ENCODE measurements at places on chromosomes 13 and 19.

DNA sequence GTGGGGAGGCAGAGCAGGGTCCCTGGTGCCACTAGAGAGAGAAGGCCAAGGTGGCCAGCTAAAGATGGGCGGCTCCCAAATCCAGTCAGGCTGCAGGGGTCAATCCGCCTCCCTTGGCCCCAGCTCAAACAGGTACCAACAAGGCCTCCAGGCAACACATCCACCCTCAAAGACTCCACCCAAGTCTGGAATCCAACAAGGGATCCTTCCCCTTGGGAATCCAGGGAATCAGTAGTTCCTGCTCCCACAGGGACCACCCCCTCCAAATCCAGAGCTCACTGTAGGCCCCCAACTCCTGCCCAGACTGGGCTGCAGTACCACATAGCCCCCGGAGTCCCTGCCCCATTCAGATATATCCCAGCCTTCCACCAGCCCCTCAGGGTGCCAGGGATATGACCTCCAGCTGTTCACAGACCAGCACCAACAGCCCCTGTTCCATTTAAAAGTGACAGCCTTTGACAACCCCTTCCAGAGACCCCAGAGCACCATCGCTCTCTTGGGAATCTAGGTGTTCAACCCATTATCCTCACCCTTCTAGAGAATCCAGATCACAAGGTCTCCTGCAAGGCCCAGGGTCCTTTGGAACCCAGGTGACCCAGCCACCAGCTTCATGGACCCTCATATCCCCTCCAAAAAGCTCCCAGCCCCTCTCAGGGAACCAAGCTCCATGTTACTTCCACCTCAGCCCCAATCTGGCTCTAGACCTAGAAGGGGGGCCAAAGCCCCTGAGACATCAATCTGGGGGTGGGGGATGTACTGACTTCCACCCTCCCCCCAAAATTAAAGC, 3.2 kb downstream of the ERF start:
- H3K27ac ChIP-seq, result peak overlapping the region; percentile 24
- H3K4me3 ChIP-seq, result peak overlapping the region; percentile 95
- DNase-seq, result no peak

- H3K27ac ChIP-seq, result no peak overlapping the region
- H3K27me3 ChIP-seq, result no peaks in the 10 kb centered on the region
- peaks cover 2% of the 10 kb centered on the region for H3K4me1 ChIP-seq
- no peaks in the 10 kb centered on the region for H3K36me3 ChIP-seq
- DNase-seq, result no peak
- H3K4me3 ChIP-seq, result no peak overlapping the region
Observed at GRCh38 chr13:20340136-20340758, 108.1 kb upstream of the GJB6 start.

- peak overlapping the region; percentile 81 for H3K27ac ChIP-seq
- H3K4me1 ChIP-seq, result peaks cover 19% of the 10 kb centered on the region
- no peaks in the 10 kb centered on the region for H3K36me3 ChIP-seq
Observed at GRCh38 chr13:77429320-77430142, 102.6 kb upstream of the MYCBP2 start.

GRCh38 chr13:29905845-29906244, 55.4 kb upstream of the UBL3 start:
- H3K4me3 ChIP-seq, result no peak overlapping the region
- no peaks in the 10 kb centered on the region for H3K36me3 ChIP-seq
- H3K27ac ChIP-seq, result no peak overlapping the region
- no peaks in the 10 kb centered on the region for H3K27me3 ChIP-seq

- H3K4me3 ChIP-seq, result peak overlapping the region; percentile 38
- H3K27me3 ChIP-seq, result no peaks in the 10 kb centered on the region
- H3K36me3 ChIP-seq, result peaks cover 21% of the 10 kb centered on the region
- H3K4me1 ChIP-seq, result peaks cover 26% of the 10 kb centered on the region
- peak overlapping the region; percentile 97 for H3K27ac ChIP-seq
Observed at GRCh38 chr19:48121909-48122371, 11.3 kb upstream of the PLA2G4C start.

GRCh38 chr13:40609972-40610726, 56.3 kb downstream of the FOXO1 start:
- H3K4me1 ChIP-seq, result peaks cover 96% of the 10 kb centered on the region
- peak overlapping the region; percentile 31 for H3K4me3 ChIP-seq
- no peak for DNase-seq
- H3K27ac ChIP-seq, result peak overlapping the region; percentile 2

GRCh38 chr13:76132532-76132931, 496.4 kb downstream of the LMO7 start:
- H3K4me1 ChIP-seq, result no peaks in the 10 kb centered on the region
- peaks cover 4% of the 10 kb centered on the region for H3K27me3 ChIP-seq
- no peak overlapping the region for H3K4me3 ChIP-seq
- no peak for DNase-seq

DNA sequence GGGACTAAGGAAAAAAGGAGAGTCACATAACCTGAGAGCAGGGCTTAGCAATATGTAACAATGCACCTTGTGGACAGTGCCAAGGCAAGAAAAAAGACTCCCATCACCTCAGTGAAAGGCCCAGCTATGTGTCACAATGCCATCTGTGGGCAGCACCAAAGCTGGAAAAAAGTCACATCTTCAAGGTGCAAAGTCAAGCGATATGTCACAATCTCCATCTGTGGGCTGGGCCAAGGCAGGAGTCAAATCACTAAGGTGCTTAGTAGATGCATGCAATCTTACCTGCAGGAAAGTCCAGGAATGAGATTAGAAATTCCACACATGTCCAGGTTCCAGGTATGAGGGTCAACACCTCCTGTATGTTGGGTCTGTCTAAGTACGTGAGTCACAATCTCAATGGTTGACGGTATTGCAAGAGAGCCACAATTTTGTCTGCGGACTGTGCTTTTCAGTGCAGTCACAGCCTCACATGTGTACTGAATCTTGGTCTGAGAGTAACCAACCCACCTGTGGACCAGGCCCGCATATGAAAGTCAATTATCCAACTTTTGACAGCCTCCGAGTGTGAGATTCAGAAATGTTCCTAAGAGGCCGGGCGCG, 14.8 kb upstream of the ZNF43 start:
- H3K4me1 ChIP-seq, result peaks cover 35% of the 10 kb centered on the region
- H3K4me3 ChIP-seq, result peak overlapping the region; percentile 98
- H3K27me3 ChIP-seq, result no peaks in the 10 kb centered on the region
- no peaks in the 10 kb centered on the region for H3K36me3 ChIP-seq
- DNase-seq, result no peak

- DNase-seq, result no peak
- H3K4me1 ChIP-seq, result peaks cover 6% of the 10 kb centered on the region
- H3K4me3 ChIP-seq, result no peak overlapping the region
Observed at GRCh38 chr19:3398114-3398899, 31.9 kb downstream of the NFIC start.

DNA sequence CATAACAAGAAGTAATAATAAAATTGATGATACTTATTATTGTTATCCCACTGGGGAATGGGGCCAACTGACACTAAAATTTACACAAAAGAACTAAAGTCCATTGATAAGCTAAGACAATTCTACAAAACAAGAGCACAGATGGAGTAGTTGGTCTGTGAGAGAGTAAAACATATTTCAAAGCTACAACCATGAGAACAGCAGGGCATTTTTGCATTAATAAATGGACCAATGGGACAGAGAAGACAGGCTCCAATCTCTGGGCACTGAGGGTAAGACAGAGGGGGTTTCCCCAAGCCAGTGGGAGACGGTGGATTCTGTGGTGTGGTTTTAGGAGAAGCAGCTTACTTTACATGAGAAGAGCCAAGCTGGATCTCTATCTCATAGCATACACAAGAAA, 14.4 kb downstream of the KANK2 start:
- H3K27ac ChIP-seq, result no peak overlapping the region
- H3K4me3 ChIP-seq, result no peak overlapping the region
- H3K36me3 ChIP-seq, result no peaks in the 10 kb centered on the region
- peaks cover 10% of the 10 kb centered on the region for H3K27me3 ChIP-seq
- DNase-seq, result no peak

DNA sequence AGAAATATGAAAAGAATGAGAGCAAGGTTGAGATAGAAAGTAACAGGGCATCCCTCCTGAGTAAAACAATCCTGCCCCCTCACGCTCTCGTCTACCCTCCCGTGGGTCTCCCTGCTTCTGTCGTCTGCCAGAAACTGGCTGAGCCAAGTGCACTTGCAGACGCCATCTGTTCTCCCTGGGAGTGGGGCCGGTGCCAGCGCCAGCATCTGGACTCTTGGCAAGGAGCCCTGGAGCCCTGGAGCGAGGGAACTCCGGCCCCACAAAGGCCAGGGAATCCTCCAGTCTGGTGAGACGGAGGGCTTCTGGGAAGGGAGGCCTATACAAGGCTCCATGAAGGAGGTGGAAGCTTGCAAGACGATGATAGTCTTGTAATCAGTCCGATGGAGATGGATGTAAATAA, 2.3 kb upstream of the TMEM91 start:
- no peak overlapping the region for H3K27ac ChIP-seq
- no peak for DNase-seq
- no peaks in the 10 kb centered on the region for H3K36me3 ChIP-seq
- H3K27me3 ChIP-seq, result no peaks in the 10 kb centered on the region

Measured in naive B cell (primary cell).